Stimulated activated CD4-positive, alpha-beta T cell treated with anti-CD3 and anti-CD28 coated beads, Interleukin-1b, Interleukin-23, amount 100 ng/mL, for 1 hour (primary cell): ENCODE measurements at places on chromosomes 6 and 20.
A peak's percentile ranks its signal among the peaks of the same experiment; 100 is the strongest.

DNA sequence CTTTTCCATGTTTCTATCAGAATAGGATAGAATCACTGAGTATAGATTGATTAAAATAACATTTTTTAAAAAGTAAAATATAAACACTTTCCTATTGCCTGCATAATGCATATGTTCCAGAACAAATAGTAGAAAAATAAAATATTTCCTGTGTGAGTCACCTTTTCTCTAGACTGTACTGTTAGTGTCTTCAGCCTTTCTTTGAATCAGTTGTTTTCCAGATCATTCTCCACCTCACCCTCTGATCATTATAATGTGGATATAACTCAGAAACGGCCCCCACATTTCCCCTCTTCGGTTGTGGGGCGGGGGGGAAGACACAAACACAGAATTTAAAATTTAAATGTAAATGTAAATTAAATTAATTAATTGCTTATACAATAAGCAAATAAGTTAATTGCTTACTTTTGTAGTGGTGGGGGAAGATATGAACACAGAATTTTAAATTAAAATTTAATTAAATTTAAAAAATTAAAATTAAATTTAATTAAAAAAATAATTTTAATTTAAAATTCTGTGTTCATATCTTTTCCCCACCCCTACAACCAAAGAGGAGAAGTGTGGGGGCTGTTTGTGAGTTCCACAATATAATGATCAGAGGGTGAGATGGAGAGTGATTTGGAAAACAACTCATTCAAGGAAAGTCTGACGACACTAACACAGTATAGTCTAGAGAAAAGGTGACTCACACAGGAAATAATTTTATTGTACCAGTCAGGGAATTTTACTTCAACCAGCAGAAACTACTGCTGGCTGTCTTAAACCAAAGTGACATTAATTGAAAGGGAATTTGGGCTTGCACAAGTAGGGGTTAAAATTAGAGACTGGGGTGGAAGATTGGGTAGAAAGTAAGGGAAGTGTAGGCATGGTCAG lies 37.1 kb upstream of the PROKR2 start:
- DNase-seq = no peak

DNA sequence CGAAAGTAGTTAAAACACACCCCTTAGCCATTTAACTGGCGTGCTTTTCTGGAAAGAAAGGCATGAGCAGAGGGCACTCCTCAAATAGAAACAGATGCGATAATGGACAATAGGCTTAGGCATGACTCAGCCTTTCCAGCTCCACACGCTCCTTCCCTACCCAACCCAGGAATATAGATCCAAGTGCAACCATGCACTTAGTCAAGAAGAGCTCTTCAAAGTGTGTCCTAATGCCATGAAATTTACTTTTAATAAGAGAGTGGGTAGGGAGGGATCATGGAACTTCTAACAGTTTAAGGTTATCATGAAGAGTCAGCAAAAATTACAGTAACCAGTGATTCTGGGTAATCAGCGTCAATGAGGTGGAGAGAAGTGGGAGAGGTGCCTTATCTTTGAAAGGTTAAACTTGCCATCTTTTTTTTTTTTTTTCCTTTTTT lies 2.4 kb upstream of the EFHC1 start:
- no peak for DNase-seq

DNA sequence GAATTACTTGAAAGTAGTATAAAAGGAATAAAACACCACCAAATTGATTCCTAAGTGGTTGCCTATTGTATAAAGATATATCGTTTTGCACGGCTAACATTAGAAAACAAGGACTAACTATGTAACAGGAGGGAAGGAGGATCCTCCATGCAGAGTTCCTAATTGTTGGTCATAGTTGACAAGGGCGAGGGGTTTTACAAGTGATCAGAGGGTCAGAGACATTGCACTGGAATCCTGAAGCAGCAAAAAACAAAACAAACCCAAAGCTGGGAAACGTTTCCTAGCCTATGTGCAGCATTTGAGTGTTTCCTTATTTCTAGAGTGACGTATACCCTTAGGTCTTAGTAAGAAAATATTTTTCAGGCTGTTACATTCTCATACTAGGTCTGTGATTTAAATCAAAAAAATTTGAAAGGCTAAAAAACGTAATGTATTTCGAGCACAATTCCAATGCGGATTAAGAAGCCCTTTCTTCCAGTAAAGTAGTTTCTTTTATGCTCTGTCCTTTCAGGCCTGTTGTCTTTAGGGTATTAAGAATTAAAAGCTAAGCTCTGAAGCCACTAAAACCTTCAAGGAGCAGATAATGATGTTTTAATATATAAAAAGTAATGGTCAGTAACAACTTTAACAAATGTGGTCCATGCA lies 373.8 kb upstream of the MMS22L start:
- no peak for DNase-seq

DNA sequence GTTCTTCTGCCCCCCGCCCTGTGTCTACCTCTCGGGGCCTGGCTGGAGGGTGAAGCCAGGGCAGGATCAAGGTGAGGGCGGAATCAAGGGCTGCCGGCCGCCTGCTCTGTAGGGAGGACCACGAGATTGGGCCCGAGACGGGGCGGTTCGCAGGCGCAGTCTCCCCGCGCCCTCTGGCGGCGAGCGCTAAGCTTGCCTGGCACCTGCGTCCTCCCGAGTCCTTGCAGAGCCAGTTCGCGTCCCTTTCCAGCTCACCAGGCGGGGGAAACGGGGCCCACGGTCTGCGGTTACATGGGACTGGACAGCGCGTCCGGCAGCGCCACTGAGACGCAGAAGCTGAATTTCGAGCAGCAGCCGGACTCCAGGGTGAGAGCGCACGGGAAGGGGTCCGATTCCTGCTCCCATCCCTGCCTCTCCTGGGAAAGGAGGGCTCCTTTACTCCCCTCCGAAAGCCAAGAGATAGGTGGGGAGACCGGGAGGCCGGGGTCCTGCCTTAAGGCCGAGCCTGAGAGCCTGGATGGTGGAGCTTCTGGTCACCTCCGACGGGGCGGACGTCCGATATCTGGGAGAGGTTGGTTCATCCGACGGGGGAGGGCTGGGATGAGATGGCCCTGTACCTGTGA lies 3.6 kb upstream of the MATN4 start:
- DNase-seq = peak; percentile 39

GRCh38 chr6:2731281-2731909 lies 19.3 kb downstream of the MYLK4 start:
- DNase-seq = no peak

DNA sequence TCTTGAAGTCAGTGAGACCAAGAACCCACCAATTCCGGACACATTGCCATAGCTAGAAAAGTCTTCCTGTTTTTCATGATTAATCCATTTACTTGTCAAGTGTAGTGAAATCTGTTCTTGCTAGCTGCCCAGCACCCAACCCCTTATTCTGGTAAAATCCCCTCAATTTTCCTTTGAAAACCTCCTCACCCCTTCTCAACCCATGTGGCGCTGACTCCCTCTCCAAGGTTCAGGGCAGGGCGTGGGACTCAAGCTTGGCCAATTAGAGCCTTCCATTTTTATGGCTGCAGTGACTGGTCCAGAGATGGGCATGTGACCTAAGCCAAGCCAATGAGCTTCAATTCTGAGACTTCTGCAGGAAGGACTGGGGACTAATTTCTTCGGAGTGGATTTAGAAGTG lies 9.8 kb upstream of the ZBP1 start:
- no peak for DNase-seq

DNA sequence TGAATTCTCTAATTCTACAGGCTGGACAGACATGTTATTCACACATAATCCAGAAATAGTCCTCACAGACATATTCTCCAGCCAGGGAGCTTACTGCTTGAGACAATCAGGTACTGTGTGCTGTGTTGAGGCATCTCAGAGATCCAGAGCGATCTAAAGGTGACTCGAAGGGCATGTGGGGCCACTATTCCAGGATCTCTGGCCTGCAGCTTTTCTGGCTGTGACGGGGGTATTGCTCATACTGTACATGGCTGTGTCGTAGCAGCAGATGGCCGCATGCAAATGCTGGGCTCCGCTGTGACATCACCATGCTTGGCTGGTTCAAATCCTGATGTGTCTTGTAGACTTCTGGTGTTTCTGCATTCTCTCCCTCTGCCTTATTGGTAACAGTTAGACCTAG lies 37.8 kb downstream of the CD109 start:
- DNase-seq = no peak

- DNase-seq = no peak
These were observed 3.3 kb upstream of the ULBP1 start for GRCh38 chr6:149960488-149960887.

DNA sequence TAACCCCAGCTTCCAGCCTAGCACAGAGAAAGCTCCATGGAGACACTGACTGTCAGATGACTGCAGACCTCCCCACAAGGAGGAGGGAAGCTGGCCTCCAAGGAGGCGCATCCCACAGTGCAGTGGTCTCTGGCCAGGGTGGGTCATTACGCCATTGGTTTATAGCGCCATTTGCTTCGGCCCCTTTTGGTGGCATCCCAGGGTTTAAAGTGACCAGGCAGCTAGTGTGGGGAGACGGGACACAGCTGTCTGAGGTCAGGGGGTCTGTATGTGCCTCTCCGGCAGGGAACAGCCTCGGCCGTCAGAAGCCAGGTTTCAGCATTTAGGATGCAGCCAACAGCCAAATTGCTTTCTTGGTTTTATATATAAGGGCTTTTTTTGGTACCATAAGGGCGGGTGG lies 15.8 kb upstream of the PMEPA1 start:
- DNase-seq = no peak

DNA sequence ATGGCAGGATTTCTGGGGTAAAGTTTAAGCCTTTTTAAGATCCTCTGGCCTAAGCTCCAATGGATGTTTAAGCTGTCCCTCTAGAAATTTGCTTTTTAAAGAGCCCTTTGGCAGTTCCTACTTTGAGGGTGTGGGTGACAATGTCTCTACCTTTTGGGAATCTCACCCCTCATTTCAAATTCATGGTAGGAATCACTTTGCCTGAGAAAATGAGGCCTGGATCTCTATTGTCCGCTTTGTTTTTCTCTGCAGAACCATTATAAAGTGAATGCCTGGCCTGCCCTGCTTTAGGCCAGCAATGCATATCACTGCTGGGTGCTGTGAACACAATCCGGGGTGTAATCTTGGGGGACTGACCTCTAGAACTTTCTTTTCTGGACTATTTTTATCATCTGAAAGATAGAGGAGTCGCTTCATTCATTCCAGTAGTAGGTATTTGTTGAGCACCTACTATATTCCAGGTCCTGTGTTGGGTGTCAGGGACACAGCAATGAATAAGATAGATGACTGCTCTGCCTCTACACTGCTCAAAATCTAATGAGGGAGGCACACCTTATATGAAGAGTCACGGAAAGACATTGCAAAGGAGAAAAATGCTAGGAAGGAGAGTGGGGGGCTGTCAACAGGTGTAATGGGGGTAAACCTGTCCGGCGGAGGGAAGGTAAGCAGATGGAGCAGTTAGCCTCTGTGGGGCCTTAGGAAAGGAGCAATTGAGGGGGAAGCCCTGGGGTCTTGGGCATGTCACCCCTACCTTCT lies 8.6 kb upstream of the COMMD7 start:
- no peak for DNase-seq

- DNase-seq = no peak
These were observed 19.5 kb downstream of the KIF25 start for GRCh38 chr6:168016721-168017525.

DNA sequence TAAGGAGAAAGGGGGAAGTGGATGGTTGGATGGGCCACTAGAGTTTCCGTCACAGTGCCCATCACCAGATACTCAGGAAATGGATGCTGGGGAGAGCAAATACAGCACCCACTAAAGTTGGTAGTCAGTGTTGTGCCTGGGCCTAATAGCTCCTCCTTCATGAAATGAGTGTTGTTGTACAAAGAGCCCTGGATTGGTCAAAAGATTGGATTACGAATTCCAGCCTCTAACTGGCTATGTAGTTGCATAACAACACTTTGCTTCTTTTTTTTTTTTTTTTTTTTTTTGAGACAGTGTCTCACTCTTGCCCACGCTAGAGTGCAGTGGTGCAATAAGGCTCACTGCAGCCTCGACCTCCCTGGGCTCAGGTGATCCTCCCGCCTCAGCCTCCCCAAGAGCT lies 27.4 kb downstream of the KCNG1 start:
- DNase-seq = no peak

DNA sequence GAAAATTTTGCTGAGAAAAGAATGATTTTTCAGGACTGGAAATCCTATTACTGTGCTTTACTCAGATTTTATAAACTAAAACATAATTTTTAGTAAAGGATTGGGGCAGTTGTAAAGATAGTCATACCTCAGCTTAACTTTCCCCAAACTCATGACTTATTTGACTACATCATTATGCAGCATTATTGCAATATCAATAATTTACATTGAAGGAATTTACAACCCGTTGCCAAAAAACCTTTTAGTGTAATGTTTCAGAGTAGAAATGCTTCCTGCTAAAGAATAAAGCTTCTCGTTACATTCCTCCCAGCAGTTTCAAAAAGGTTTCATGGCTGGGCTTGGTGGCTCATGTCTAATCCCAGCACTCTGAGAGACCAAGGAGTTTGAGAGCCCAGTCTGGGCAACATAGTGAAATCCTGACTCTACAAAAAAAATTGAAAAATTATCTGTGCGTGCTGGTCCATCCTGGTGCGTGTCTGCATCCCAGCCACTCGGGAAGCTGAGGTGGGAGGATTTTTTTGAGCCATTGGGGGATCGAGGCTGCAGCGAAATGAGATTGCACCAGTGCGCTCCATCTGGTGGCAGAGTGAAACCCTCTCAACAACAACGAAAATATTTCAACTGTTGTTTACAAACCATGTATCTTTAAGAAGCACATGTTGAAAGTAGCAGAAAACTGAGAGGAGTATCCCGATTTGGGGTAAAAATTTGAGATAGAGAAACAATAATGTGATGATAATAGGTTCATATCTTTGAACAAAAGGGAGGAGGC lies 4.4 kb downstream of the AMD1 start:
- DNase-seq = no peak

DNA sequence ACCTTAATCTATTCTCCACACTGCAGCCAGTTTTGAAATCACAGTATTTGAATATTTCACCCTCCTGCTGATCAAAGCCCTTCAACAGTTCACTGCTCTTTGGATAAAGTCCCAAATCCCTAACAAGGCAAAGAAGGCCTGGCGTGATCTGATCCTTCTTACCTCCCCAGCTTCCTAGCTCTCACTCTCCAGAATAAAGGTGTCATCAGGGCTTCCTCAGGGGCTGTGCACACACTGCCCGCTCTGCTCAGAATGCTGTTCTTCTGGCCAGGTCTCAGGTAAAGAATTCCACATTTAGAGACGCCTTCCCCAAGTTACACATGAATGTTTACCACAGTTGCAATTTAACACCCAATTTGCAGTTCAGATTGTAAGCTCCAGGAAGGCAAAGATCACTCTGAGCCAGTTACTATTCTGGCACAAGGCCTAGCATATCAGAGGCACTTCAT lies 58.9 kb upstream of the MCM9 start:
- no peak for DNase-seq

- DNase-seq = no peak
These were observed 48.2 kb upstream of the TLDC2 start for GRCh38 chr20:36827541-36828279.

DNA sequence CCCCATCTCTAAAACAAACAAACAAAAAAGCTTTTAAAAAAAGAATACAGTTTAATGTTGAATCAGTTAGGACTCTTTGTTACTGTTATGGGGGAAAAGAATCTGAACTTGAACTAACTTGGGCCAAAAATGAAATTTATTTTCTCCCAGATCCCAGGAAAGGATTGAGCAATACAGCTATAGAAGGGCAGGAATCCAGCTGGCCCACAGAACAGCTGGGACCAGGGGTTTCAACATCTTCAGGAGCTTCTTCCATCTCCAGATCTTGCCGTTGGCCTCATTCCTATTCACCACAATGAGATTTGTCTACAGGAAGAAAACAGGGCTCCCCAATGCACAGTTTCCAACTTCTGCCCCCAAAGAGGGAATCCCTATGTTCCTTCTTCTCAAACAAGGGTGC lies 43.2 kb upstream of the AKAP12 start:
- DNase-seq = no peak
